ENCODE measurements at places on chromosomes 5 and 9. TPM values are rescaled to one million over a fixed set of nuclear protein-coding genes. Genes with fewer than 3 reads are reported as not detected.

DNA sequence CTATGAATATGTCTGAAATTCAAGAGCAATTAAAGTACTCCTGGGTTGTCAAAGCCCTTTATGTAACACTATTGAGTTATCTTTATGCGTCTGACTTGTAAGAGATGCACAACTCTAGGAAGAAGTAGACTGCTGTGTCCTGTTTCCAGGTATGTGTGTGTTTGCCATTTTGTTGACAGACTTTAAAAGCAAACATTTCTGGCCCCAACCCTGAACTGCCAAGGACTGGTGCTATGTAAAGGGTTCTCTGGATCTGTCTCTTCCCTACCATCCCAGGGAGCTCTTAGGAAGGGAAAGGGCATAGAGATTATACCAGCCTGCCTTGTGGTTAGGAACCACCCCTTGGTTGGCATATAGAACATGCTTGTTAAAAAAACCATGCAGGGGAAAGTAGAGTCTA is 12.1 kb downstream of the SLC22A5 start:
- DNase-seq = no peak

GRCh38 chr5:95734187-95734586 is 3.1 kb downstream of the RHOBTB3 start:
- DNase-seq = no peak

The TLR4 gene
- total RNA-seq = under 0.01 TPM

GRCh38 chr5:122114501-122114900 is 14.8 kb upstream of the ZNF474 start:
- DNase-seq = no peak

The C9orf40 gene
- total RNA-seq = 0.36 TPM

DNA sequence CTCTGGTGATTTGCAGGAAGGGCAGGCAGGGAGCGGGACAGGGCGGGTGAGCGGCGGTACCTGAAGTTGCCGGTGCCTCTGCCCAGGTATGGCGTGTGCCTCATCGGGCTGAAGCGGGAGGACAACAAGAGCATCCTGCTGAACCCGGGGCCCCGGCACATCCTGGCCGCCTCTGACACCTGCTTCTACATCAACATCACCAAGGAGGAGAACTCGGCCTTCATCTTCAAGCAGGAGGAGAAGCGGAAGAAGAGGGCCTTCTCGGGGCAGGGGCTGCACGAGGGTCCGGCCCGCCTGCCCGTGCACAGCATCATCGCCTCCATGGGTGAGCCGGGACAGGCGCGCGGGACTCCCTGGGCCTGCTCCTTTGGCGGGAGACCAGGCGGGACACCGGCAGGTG is 68.8 kb downstream of the KCNT1 start:
- DNase-seq = no peak
